Activated naive CD8-positive, alpha-beta T cell treated with anti-CD3 and anti-CD28 coated beads for 36 hours (primary cell): ENCODE measurements at places on chromosomes 2 and 18. TPM values are rescaled to one million over a fixed set of nuclear protein-coding genes. Genes with fewer than 3 reads are reported as not detected.

UPP2 gene
- not detected for total RNA-seq

OSBPL1A gene
- 4.0 TPM for total RNA-seq

TEX44 gene
- not detected for total RNA-seq

CCDC74B gene
- total RNA-seq: 0.72 TPM
